ENCODE measurements at places on chromosomes 7 and 10. TPM values are rescaled to one million over a fixed set of nuclear protein-coding genes. Genes with fewer than 3 reads are reported as not detected.
A peak's percentile ranks its signal among the peaks of the same experiment; 100 is the strongest.

- no peak for DNase-seq
These were observed 26.6 kb downstream of the WNT8B start for GRCh38 chr10:100489396-100489795.

- no peak for DNase-seq
These were observed 3.5 kb downstream of the MTPAP start for GRCh38 chr10:30345611-30346010.

DNA sequence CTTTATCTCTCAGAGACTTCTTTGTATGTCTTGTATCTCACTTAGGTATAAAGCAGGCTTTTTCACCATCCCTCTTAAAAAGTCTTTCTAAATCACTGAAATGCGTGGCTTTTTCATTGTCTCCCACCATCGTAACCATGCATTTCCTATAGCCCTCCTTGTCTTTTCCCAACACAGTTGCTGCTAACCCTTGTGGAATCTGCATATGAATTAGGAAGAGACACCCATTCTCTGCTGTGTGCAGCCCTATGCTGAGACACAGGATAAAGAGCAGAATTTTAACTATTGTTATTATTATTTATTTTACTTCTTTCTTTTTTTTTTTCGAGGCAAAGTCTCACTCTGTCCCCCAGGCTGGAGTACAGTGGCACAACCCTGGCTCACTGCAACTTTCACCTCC is 804.3 kb upstream of the COBL start:
- no peak for DNase-seq

The WDR86 gene
- total RNA-seq, result 33.8 TPM

The ZNF117 gene
- 52.9 TPM for total RNA-seq

GRCh38 chr7:27933671-27934565 is 194.0 kb downstream of the TAX1BP1 start:
- DNase-seq, result peak; percentile 66

- DNase-seq, result no peak
These were observed 551.1 kb downstream of the SORCS3 start for GRCh38 chr10:105192146-105192545.

- DNase-seq, result no peak
These were observed 76.0 kb upstream of the TMEM26 start for GRCh38 chr10:61529208-61529607.

- DNase-seq, result no peak
These were observed 185.7 kb downstream of the TAX1BP1 start for GRCh38 chr7:27925573-27926201.

DNA sequence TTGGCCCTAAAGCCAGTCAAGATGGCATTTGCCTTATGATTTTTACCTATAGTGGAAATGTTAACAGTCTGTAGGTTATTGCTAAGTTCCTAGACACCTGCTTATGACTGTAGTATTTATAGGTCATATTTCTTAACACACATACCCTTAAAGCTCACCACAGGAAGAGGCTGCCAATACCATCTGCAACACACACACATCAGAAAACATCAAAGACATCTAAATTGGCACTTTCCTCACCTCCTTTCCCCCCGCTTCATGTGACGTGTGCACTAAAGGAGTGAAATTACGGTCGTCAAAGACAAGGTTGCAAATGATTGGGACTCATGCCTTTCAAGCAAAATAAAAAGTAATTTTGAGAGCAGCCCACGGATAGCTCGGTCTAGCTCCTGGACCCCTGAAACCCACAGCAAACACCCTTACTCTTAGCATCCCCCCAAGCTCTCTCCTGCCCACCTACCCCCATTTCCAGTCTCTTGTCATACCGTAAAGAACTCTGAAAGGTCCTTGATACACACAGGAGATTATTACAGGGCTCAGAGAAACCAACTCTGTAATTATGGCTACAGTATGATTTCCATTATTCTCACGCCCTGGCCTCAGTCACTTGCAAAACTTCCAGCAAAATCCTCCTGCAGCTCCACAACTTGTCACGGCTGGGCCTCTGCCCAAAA is 90.5 kb downstream of the PLXNA4 start:
- no peak for DNase-seq

The SHH gene
- 3.4 TPM for total RNA-seq

DNA sequence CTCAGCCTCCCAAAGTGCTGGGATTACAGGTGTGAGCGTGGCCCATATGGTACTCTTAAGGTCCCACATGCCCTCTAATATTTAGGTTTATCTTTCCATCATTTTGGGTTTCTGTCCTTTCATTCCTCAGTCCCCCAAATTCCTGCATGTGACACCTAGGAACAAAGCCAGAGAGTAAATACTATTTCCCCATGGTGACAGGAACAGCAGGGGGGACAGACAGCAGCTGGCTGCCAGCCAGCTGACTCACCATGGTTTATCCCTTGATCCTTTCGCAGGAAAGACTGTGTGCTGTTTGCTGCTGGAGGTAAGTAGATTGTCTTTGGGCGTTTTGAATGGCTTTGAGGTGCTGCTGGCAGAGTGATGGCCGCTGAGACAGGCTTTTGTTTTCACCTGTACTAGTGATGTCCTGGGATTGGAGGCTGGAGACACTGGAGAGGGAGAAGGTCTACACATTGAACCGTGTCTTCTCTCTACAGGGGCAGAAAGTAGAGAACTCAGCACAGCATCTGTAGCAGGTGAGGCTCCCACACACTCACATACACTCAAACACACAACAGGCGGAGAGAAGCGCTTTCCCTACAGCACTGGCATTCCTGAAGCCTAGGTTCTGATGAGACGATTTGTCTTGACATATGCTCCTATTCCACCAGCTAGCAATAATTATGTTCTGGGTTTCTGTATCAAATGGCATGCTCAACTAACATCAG is 83.7 kb upstream of the EFCAB10 start:
- no peak for DNase-seq

The LRRC4 gene
- 21.4 TPM for total RNA-seq

DNA sequence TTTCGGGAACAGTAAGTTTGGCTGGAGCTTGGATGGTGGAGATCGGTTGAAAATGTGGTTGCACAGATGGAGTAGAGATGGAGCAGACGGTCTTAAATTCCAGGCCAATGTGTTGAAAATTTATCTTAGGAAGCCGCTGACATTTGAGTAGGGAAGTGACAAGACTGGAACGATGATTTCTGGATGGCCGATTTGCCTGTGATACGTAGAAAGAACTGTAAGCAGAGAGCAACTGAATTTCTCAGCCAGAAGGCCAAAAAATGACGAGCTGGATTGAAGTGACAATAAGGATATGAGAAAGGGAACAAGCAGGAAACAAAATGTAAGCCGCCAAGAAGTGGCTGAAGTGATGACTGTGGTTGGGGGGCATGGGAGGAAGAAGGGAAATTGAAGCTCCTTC is 687 bp upstream of the ARMC3 start:
- DNase-seq, result no peak

DNA sequence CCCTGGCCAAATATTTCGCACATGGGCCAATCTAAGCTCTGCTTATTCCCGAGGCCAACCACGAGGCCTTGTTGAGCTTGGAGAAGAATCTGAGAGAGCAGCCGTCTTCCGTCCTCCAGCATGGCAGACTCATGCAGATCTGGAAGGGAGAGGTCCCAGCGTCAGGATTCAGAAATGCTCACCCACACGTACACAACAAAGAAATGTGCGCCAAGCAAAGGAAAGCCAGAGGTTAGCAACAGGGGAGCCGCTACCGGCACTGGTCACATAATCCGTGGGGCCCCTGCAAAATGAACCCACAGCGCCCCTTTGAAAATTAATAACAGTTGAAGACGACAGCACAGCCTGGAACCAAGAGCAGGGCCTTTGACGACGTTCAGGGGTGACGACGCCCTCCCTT is 25.4 kb upstream of the PRKAG2 start:
- no peak for DNase-seq

The PRKG1 gene
- 58.3 TPM for total RNA-seq

- DNase-seq, result no peak
These were observed 141.1 kb downstream of the CDK14 start for GRCh38 chr7:90736968-90737939.

The ATRNL1 gene
- total RNA-seq, result 419 TPM

- DNase-seq, result peak; percentile 76
These were observed at the start of gene LAMB1 for GRCh38 chr7:108002726-108003598. TSS of gene LAMB1 (minus strand) at chr7:108003161. CDS start at chr7:108002885, 276 bp downstream.

DNA sequence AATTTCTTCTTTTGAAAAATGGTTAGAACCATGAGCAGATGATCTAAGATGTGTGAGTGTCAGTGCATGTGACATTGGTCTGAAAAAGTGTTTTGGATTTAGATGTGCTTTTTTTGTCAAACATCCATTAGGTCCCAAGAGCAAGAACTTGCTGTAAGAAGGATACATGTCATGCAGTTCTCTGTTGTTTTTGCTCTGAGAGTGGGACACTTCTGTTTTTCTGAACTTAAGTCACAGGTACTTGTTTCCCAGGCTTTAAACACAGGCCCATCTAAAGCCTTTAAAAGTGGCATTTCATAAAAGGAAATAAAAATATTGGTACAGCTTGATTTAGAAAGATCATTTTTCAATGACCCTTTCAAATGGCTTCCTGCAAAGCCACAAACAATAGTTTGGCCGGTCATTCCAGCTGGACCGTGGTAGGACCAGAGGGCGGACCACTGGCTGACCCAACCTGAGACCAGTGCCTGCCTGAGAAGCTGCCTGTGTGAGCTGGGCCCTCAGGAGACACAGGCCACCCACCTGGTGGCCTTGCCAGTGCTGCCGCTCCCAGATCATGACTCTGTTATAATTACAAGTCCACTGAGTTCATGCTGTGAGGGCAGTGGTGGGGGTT is 92.7 kb downstream of the EEPD1 start:
- no peak for DNase-seq

DNA sequence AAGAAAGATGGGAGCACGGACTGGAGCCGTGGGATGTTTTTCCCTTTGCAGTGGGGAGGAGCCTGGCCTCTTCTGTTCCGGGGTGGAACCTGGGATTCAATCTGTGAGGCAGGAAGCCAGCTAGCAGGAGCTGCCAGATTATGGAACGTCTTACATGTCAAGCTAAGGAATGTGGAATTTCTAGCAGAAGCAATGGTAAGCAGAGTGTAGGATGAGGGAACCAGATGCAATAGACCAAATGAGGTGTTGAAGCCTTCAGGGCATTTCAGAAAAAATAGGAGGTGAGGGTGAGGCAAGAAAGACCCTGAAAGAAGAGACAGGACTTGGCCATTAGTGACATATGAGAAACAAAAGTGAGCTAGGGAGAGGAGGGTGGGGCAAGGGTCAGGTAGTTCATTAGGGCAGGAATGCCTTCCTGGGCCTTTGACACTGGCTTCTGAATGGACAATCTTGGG is 105.5 kb downstream of the CHN2 start:
- no peak for DNase-seq

GRCh38 chr10:27490807-27491206 is 13.3 kb upstream of the RAB18 start:
- DNase-seq, result no peak

The STEAP2 gene
- 10.6 TPM for total RNA-seq

GRCh38 chr10:97974526-97975525 is 55.6 kb downstream of the CRTAC1 start:
- peak; percentile 27 for DNase-seq

- DNase-seq, result no peak
These were observed 649.2 kb downstream of the SDK1 start for GRCh38 chr7:3950249-3950648.

DNA sequence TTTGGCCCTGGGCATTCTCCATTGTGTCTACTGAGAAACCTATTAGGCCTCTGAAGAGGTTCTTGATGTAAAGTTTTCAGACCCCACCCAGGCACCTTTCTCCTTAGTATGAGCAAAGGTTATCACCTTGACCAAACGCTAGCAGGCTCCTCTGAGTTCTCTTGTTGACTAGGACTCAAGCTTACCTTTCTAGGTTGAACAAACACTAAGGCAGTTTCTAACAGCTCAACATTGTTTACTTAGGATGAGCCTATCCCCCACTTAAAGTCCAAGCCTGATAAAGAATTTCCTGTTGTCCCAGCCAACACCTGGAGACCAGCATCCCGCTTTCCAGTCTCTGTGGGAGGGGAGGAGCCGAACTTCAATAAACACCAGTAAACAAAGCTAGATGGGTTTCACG is 26.3 kb upstream of the ITGB8 start:
- DNase-seq, result no peak

DNA sequence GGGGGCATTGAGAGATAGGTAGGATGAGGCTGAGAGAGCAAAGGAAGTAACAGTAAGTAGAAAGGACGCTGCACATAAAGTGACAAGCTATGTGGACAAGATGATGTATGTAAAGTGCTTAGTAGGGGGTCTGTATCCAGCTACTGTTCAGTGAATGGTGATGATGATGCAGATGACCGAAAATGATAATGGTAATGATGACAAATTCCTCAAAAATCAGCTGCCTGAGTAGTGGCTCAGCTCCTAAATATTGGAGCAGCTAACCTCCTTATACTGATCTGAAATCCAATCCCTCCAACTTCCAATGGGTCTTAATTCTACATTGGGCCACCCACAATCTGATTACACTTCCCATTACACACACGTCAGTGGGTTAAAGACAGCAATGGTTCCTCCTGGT is 27.1 kb upstream of the KCNMA1 start:
- no peak for DNase-seq

GRCh38 chr7:140289804-140290203 is 108.5 kb downstream of the SLC37A3 start:
- no peak for DNase-seq

DNA sequence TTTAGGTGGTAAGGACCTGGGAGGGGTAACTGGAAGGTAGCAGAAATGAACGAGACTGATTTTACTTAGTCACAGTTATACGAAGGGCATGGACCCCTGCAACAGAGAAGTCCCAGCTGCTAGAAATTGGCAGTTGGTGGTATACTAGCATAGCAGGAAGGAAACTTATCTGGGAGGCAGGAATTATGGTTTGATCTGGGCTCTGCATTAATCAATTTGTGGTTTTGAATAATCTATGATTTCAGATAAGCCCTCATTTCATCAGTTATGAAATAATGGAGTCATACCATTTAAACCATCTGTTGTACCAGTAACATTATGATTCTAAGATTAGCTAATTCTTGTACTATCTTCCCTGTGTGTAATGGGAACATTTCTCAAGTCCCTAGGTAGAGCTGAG is 54.0 kb upstream of the TMEM229A start:
- DNase-seq, result no peak

The TSPAN33 gene
- 13.6 TPM for total RNA-seq

The ZNF862 gene
- 18.5 TPM for total RNA-seq

Measured in cerebellum (tissue), 4 donors.